ENCODE measurements at places on chromosomes 2 and 18.

DNA sequence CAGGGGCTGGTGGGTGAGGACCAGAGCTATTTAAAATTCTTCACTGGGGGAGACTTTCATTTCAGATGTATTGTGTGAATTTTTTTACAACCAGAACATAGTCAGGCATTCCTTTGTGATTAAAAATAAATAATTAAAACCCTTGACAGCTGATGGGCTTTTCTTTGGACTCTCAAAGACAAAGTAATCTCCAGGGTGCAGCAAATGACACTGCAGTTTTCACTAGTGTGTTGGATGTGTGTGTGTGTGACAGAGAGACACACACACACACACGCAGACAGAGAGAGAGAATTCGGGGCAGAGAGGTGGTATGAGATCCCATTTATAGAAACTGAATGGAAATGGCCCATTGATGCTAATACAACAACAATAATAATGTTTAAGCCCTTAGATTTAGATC lies 10.3 kb upstream of the GALNT14 start:
- no peak for DNase-seq

- DNase-seq: no peak
Observed at GRCh38 chr2:241909769-241910168, 40.2 kb downstream of the RTP5 start.

DNA sequence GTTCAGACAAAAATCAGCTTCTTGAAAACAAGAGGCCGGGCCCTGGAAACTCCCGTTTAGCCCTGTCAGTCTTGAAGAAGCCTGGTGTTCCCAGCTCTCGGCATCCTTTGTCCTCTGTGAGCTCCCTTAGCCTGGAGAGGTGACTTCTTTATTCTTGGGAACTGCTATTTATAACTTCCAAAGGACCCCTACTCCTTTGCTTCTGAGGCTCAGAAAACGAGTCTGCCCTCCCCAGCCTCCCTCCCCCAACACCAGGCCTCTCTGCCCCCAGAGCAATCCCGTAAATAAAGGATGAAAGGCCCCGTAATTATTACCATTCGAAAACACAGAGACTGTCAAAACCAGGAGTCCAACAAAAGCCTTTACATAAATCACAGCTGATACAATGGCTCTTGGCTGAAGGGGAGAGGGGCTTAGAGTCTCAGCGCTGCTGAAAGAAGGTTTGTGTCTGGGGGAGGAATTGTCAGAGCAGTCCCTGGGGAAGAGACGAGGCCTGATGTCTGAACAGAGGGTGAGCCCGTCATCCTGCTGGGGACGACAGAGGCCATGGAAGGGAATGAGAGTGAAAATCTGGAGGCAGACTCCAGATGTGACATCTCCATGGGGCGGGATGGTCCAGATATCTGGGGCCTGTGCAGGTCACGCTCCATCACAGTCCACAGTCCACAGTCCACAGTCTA lies 283.0 kb downstream of the MYCN start:
- DNase-seq: no peak

DNA sequence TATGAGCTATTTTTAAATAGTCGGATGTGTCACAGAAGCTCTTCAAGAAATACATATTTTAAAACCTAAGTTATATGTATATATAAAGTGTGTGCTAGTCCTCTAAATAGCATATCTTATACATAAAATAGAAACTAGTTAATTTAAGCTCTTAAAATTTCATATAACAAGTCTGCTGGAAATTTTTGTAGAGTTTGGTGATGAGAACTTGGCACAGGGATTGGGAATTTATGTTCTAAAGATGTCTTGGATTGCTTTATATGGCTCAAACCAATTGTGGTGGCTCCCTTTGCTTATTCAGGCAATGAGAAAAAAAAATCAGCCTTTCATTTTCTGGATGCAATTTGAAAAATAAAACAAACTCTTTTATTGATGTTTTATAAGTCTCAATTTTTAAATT lies 142.8 kb upstream of the KCNJ3 start:
- DNase-seq: no peak

DNA sequence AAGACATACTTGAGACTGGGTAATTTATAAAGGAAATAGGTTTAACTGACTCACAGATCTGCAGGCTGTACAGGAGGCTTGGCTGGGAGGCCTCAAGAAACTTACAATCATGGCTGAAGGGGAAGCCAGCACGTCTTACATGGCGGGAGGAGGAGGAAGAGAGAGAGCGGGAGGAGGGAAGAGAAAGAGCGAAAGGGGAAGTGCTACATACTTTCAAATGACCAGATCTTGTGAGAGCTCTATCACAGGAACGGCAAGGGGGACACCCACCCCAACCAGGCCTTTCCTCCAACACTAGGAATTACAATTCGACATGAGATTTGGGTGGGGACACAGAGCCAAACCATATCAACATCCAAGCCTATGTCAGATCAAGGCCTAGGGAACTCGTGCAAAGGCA lies 24.2 kb downstream of the MYL12B start:
- no peak for DNase-seq

All from NAMALWA (cell line).